ENCODE measurements at places on chromosomes 5 and 9. TPM values are rescaled to one million over a fixed set of nuclear protein-coding genes. Genes with fewer than 3 reads are reported as not detected.

Gene GABRA6
- not detected for total RNA-seq

DNA sequence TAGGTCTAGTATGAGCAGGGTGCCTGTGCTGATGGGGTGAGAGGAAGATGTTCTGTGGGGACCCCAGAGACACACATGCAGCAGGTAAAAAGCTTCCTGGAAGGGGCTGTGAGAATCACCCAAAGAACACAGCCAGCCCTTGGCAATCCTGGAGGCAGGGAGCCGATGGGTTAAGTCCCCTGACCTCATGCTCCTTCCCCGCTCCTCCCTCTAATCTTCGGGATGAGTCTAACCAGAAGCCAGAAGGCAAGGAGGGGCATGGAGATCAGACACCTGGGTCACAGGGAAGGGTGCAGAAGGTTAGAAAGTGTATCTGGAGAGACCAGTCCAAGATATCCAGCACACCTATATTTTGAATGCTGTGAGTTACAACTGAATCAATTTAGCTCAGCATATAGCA, 274.1 kb upstream of the PAPPA start:
- no peak for DNase-seq

DNA sequence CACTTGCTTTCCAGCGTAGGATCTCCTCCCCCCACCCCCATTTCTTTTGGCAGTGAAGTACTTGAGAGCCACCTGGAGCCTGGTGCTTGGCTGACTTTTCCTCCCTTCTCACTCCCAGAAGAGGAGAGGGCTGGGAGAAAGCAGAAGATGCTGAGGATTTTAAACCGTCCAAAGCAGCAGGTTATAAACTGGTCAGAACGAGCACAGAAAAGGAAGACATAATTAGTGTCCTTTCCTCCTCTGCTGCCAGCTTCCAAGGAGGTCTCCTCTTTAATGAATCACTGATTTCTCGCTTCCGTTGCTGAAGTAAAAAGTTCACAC, 563 bp upstream of the FGF10 start:
- no peak for DNase-seq

DNA sequence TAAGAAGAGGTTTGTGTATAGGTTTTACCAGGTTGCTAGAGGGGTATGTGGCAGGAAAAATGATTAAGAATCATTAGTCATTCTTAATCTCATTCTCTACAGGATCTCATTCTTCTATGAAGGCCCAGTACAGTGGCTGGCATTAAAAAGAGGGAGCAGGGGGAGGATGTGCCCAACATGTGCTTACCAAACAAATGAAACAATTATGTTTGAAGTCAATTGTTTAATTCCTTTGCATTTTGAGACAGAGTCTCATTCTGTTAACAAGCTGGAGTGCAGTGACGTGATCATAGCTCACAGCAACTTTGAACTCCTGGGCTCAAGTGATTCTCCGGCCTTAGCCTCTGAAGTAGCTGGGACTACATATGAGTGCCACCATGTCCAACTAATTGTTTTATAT, 23.0 kb downstream of the FNIP1 start:
- DNase-seq = no peak
